Muscle of arm (tissue), 14 donors: ENCODE measurements at places on chromosomes 13 and 19.

GRCh38 chr13:30415430-30416030 lies 6.8 kb upstream of the UBE2L5 start:
- DNase-seq: no peak

- DNase-seq: no peak
These were observed 2.3 kb downstream of the EEF2 start for GRCh38 chr19:3982701-3983541.

DNA sequence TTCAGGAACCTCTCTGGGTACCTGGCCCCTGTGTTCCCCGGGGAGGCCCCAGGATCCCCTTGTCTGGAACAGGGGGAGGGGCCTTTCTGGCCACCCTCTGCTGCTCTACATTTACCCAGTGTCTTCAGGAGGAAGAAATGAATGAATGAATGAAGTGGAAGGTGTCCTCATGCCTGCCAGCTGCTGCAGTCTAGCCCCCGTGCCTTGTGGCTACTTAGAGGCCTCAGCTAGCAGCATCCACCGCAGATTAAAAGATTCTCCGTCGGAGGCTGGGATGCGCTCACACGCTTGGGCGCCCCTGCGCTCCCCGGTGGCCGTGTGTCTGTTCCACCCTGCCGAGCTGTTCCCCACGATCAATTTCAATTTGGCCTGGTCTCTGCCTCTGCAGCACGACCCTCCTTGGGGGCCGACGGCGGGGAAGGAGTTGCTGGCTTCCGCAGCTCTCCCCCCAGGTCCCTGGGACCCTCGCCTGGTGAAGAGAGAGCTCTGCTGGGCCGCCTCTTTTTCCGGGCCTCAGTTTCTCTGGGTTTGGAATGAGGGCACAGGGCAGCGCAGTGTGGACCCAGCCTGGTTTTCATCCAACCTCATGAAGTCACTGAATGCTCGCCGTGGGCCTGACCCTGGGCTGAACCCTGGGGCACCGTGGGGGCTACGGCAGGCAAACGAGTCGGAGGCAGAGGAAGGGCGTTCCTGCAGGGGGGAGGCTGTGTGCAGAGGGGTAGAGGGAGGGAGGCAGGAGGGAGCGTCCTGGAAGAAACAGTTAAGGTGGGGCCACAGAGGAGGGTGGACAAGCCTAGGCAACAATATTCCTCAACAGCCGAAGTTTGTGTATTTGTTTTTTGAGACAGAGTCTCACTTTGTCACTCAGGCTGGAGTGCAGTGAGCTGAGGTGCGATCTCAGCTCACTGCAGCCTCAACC lies 28.3 kb downstream of the EFNA2 start:
- no peak for DNase-seq

DNA sequence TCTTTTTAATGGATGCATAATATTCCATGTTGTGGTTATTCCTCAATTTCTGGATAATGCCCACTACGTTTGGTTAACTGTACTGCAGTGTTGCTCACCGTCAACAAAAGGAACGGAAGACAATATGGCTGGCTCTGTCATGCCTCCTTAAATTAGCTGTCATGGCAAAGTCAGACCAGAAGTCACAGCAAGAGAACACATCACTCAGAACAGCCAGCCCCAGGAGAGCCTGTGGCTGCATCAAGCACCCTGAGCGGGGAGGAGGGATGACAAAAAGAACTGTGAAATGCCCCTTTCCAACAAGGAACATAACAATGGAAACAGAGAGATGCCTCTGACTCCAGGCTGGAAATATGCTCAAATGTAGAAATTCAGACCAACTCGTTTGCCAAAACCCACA lies 366.0 kb upstream of the ZNF507 start:
- no peak for DNase-seq

DNA sequence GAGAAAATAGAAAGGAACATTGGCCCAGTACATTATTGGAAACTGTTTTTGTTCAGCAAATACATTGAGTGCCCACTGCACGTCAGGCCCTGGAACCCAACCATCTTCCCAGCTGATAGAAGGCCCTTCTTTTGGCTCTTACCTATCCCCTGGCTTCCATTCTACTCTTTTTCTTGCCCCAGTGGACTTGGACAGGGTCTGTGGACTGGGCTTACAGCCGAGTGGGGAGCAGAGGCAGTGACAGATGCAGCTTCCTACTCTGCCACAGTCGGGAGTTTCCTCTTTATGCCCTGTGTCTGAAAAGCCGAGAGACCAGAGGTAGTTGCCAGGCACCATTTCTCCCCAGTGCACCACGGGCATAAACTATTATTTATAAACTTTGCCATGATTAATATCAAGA lies 70.4 kb downstream of the ARHGAP35 start:
- no peak for DNase-seq

DNA sequence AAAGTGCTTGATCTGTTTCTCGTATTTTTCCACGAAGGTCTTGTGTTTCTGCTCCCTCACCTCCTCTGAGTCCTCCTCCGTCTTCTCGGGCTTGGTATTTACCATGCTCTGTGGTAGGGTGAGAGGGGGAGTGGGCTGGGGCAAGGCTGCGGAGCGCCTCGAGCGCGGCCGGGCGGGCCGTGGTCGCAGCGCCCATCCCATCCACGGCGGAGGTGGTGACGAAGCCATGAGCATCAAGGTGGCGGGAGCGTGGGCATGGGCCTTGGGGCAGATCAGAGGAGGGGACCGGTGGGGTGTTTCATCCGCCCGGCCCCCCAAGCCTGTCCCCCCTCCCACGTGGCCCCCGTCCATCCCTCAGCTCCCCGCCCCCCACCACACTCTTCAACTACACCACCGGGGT lies 7.9 kb downstream of the CDC37 start:
- no peak for DNase-seq

- DNase-seq: peak; percentile 49
These were observed 171.7 kb downstream of the NHLRC3 start for GRCh38 chr13:39209731-39210531.

- no peak for DNase-seq
These were observed 512.1 kb downstream of the IRS2 start for GRCh38 chr13:109274188-109274821.

- peak; percentile 76 for DNase-seq
These were observed 2.5 kb downstream of the HDGFL2 start for GRCh38 chr19:4474514-4475022.

DNA sequence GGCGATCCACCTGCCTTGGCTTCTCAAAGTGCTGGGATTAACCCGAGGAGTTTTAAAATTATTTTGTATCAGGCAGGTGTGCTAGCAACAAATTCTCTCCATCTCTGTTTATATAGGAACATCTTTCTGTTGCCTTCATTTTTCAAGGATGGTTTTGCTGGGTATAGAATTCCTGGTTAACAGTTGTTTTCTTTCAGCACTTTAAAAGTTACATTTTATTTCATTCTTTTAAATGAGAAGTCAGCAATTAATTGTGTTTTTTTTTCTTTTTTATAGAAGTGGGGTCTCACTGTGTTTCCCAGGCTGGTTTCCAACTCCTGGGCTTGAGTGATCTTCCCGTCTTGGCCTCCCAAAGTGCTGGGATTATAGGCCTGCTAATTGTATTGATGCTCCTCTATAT lies 44.0 kb downstream of the DPF1 start:
- DNase-seq: no peak

DNA sequence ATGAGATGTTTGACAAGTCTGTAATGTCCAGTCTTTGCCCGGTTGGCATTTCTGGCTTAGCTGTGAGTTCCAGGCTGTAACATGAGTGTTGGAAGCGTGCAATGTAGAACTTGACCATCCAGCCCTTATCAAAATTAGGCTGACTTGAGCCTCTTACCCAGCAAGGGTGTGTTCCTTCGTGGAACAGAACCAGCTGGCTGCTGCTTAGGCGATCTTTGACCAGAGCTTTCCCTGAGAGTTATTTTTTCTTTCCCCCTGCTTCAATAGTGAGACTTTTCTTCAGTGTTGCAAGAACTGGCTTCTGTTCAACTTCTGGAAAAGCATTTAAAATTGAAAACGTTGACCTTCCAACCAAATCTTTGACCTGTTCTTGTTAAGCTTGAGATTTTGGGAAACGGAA lies 6.5 kb downstream of the TNFSF13B start:
- DNase-seq: no peak

- DNase-seq: no peak
These were observed 11.3 kb downstream of the CD70 start for GRCh38 chr19:6579450-6580178.

DNA sequence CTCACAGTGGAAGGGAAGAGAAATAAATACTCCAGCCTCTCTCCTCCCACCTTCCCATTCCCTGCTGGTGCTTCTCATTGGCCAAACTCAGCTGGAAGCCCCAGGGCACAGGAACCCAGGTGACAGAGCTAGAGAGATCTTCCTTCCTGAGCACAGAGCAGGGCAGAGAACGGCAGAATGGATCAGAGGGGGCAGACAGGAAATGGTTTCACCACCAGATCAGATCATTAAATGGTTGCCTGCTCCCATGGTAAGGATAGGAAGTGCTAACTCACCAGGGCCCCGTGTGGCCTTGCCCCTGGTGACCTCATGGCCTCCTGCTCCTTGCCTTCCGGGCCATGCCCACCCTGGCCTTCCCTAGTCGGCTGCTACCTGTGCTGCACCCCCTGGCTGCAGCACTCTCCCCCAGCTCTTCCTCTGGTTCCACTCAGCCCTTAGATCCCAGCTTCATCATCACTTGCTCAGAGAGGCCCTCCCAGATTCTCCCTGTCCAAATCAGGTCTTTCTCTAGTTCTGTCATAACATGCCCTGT lies 108.7 kb downstream of the DPF1 start:
- DNase-seq: no peak

GRCh38 chr13:93655154-93655553 lies 428.5 kb downstream of the GPC6 start:
- no peak for DNase-seq

- DNase-seq: no peak
These were observed 67.0 kb downstream of the LATS2 start for GRCh38 chr13:20994441-20994821.
